ENCODE measurements at places on chromosomes 3 and 15. TPM values are rescaled to one million over a fixed set of nuclear protein-coding genes. Genes with fewer than 3 reads are reported as not detected.

Gene HCN4
- total RNA-seq = 0.15 TPM

Gene LYZL4
- total RNA-seq = not detected

Gene GOLGA6L4
- total RNA-seq = 1.7 TPM

Gene RASGRP1
- 0.31 TPM for total RNA-seq

Gene CNTN3
- total RNA-seq = not detected

Gene CADM2
- total RNA-seq = not detected

Gene CHAC1
- 5.5 TPM for total RNA-seq

Gene IL16
- not detected for total RNA-seq

Gene BTLA
- total RNA-seq = not detected

Gene CGNL1
- total RNA-seq = 0.93 TPM

Gene ONECUT1
- 0.51 TPM for total RNA-seq

Gene MST1R
- total RNA-seq = 6.0 TPM

Gene RAD51
- total RNA-seq = 18.0 TPM

Gene CPNE9
- total RNA-seq = not detected

Measured in A549 treated with ZK216348 at 1 μM for 4 hours (cell line).